ENCODE measurements at places on chromosomes 1 and 21.

DNA sequence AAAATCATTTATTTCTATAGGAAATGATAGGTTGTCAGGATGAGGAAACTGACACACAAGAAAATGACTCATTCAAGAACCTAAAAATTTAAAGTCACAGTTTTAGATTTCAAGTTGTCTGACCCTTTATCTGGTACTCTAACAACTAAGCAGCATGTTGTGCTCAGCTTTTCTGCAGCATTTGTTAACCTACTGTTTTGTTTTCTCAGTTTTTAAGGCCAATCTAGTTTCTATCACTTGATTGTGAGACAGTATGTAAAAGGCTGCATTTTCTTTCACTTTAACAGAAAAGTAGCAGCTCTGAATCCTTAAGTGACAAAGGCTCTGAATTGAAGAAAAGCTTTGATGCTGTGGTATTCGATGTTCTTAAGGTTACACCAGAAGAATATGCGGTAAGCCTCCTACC is 59.1 kb downstream of the RALGPS2 start:
- no peak for DNase-seq

DNA sequence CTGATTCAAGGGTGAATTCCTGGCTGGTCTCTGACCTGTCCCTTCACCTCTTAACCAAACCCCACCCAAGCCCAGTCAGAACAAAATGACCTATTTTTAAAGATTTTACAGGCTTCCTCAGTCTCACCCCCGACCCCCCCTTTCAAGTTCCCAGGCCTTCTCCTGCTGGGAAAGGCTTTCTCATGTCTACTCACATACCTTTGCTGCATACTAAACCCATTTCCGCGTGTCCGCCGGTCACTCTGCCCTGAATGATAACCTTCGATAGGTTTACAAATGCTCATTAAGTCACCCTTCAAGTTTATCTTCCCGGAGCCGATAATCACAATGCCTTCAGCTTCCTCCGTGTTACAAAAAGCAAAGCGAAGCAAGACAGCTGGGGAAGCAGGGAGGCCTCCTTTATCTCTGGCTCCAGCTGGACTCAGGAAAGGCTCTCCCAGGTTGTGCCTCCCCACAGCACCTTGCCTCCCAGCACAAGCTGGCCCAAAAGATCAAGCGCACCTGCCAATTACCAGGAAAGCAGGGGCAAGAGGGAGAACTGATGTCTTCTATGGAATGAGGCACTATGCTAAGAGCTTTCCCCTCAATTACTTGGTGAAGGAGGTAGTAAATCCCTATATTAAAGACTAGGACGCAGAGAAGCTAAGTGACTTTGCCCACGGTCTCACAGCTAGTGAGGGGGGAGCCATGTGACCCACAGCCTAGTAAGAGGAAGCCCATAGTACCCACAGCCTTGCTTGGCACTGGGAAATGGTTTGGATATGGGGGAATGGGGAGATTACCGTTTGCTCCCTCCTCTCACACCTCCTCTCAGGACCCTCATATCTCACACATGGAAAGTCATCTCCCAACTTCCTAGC is 15.9 kb downstream of the SMIM12 start:
- no peak for DNase-seq

GRCh38 chr1:52482326-52483004 is 70.4 kb downstream of the TUT4 start:
- DNase-seq: no peak

DNA sequence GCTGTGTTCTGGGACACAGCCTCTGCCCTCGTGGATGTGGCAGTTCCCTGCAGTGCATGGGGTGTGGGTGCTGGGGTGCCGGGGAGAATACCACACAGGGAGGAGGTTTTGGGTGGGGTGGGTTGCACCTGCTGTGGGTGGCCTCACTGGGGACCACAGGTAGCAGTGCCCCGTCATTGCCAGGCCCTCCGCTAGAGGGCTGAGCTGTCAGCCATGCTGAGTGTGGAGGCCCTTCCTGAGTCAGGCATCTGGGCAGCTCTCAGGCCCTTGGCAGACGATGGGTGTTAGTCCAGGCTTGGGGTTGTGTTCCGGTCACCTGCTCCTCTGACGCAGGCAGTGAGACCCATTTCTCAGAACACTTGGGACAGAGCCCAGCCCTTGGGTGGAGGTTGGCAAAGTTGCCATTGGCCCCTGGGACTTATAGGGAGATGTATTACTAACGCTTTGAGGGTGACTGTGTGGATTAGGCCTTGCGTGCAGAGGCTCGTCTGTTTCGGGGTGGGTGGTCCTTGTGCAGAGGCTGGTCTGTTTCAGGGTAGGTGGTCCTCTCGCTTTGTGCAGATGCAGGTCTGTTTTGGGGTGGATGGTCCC is 23.9 kb downstream of the PCNT start:
- DNase-seq: no peak

DNA sequence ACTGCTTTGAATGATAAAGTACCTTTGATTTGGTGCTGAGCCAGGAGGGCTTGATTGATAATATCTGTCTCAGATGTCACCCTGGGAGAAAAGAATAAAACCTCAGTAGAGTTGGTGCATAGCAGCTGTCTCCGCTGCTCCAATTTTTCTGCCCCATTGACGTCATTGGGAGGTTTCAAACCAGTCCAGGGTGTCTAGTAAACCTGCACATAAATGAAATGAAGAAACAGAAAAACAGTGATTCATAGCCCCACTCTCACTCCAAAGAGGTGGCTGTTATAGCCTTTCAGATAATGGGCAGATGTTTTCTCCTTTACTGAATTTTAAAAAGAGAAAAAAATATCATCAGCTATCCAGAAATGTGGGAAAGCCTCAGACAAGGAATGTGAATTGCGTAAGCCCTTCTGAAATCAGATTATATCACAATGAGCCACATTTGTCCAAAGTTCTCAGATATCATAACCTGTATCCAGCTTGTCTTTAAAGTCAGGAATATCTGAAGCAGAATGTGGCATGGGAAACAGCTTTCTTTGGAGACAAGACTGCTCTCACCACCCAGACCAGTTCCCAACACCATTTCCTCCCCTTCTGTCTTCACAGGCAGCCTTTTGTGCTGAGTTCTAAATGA is 351.3 kb upstream of the SGIP1 start:
- DNase-seq: no peak

DNA sequence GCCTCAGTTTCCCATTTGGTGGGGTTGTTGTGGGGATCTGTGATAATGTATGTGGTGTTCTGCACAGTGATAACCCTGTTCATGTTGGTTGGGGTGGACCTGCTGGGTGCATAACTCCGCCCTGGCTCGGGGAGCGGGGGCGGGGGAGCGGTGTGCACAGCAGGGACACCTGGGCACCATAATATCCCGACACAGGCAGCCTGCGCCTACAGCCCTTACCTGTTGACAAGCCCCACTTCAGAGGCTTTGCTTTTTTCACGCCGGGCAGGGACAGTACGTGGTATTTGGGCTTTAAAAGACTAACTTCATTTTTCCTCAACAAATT is 48.0 kb upstream of the ACOT11 start:
- DNase-seq: no peak

- no peak for DNase-seq
Measured at GRCh38 chr1:161907265-161907664, 116.4 kb downstream of the OLFML2B start.

DNA sequence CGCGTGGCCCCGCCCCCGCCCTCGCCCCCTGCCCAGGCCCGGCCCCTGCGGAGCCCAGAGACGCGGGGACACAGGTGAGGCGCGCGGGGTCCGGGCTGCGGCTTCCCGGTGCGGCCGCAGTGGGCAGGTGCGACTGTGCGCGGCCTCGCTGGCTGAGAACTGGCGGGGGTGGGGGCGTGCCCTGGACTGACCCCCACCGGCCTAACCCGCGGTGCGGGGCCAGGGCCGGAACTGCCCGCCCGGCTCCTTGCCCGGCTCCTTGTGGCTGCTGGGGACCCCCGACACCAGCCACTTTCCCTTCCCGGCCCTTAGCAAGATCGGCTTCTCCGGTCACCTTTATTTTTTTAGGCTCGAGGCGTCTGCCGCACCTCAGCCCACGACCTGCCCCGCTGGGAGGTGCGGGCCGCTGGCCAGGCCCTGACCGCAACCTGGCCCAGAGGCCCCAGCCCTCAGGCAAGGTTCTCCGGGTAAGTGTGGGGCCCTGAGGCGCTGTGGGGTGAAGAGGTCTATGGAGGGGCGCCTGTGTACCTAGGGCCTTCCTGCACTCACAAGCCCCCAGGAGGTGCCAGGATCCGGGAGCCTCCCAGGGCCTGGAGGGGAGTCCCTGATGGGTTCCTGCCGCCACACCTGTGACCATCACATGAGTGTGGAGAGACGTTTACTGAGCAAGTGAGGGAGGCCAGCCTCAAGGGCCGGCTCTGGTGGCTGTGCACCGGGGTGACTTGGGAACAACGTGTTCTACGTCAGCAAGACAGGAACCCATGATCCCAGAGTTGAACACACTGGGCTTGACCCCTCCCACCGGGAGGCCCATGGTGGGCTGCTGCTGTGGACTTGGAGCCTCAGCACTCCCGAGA is at the start of gene SMIM1:
Gene SMIM1 (plus strand): TSS at position 35 of the 857 bp plus-strand sequence. CDS start 2,625 bp downstream, outside the sequence.
- DNase-seq: no peak

GRCh38 chr21:31670070-31670469 is 10.6 kb downstream of the SOD1 start:
- DNase-seq: no peak

DNA sequence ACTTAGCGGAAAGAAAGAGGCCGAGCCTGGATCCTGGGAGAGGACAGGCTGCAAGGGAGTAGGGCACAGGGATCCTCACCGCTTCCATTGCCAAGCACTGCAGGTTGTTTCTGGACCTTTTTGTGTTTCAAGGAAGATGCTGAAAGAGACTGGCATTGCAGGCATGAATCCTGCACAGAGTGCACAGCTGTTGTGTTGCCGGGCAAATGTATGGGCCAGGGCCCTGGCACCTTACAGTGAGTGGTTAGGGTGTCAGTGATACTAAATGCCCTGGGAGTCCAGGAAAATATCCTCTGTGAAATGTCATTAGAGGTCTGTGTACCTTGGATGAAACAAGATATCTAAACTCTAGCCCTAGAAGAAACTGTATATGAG is 145.5 kb upstream of the FGGY start:
- DNase-seq: no peak

DNA sequence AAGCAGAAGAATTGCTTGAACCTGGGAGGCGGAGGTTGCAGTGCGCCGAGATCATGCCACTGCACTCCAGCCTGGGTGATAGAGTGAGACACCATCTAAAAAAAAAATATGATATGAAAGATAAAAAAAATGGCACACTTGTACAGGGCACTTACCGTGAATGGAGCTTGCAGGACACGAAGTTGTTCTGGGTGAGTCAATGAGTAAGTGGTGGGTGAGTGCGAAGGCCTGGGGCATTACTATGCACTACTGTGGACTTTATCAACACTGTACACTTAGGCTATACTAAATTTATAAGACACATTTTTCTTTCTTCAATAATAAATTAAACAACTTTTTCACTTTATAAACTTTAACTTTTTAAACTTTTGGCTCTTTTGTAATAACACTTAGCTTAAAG is 37.0 kb downstream of the TNFRSF8 start:
- DNase-seq: no peak

DNA sequence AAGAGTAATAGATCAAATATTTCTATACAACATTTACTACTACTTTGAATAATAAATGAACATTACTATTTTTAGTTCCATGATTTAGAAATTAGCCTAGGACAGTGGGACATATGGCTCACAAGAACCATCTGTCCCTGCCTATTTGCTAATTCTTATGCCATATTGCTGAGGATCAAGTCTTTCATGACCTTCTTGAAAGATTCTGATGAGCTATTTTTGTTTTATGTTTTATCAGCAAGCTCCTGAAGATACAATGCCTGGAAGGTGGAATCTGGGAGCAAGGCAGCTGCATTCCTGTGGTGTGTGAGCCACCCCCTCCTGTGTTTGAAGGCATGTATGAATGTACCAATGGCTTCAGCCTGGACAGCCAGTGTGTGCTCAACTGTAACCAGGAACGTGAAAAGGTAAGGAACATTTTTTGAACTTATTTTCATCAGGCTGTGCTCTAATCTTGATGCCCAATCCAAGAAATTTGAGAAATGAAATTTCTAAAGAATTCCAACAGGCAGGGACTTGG is 326.7 kb downstream of the PAPPA2 start:
- no peak for DNase-seq

GRCh38 chr1:100265562-100265930 is 470 bp upstream of the RTCA start:
- peak; percentile 7 for DNase-seq

- DNase-seq: no peak
Measured at GRCh38 chr1:231748760-231749415, 122.3 kb downstream of the DISC1 start.

GRCh38 chr1:115718011-115718754 is 50.3 kb downstream of the CASQ2 start:
- DNase-seq: no peak

DNA sequence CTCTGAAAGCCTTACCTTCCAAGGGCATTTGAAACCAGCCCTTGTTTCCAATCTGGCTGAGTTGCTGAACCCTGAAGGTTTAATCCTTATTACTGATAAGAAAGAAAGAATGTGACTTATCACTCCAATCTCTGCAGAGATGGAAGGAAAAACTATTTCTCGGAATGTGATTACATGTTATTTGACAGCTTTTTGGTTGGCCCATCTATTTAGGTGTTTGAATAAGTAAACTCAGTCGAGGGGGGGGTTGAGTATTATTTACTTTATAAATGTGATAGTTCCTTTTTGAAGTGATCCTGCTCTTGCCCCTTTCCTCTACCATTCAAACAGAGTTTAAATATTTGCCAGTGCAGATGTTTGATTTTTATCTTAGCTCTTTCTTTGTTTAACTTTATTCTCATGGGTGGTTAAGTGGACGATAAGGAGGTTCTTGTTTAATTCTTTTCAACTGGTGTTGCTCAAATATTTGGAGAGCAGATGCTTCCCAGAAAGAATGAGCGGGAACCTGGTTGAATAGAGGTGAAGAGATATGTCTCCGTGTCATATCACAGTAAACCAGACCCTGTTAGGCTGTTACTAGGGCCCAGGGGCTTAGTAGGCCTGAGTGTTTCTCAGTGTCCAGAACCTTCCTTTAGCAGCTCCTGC is 126.1 kb downstream of the CACHD1 start:
- DNase-seq: no peak

DNA sequence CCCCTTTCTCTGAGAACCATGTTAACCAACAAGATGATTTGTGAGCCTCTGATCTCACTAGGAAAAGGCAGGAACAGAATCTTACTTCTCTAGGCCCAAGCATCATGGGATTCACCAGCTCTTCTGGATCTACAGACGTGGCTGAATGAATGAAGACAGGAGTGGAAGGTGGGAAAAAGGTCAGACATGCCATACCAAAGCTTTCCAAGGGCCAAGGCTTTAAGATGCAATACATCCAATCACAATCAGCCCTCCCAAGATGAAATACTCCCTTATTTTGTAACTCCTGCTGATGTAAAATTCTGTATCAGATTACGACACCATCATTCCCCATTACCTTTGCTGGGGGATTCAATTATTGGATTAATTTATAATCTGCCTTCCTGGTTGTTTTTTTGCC is 80.9 kb downstream of the SSBP3 start:
- no peak for DNase-seq

GRCh38 chr1:54125386-54126070 is 27.3 kb downstream of the CDCP2 start:
- DNase-seq: no peak

- DNase-seq: no peak
Measured at GRCh38 chr1:164709126-164709525, 150.1 kb downstream of the PBX1 start.
